ENCODE measurements at places on chromosomes 4 and X.

- DNase-seq: no peak
Observed at GRCh38 chr4:16909281-16909680, 10.8 kb upstream of the LDB2 start.

DNA sequence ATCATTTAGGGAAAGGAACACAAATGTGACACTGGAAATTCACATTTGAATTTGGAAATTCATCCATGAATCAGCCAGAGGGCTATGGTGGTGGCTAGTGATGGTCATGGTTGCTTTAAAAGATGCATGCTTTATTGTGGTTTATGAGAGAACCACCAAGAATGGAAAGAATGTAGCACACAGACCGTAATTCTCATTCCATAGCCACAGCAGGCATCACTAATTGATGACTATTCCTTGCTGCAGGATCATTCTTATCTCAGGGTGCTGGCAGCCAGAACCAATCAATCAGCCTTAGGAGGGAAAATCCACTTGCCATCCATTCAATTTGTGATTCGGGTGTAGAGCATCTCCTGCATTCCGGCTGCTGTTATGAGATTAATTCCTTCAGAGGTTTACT, 115.6 kb downstream of the DHRSX start:
- no peak for DNase-seq

GRCh38 chr4:171583790-171584189, 229.4 kb upstream of the GALNTL6 start:
- no peak for DNase-seq

DNA sequence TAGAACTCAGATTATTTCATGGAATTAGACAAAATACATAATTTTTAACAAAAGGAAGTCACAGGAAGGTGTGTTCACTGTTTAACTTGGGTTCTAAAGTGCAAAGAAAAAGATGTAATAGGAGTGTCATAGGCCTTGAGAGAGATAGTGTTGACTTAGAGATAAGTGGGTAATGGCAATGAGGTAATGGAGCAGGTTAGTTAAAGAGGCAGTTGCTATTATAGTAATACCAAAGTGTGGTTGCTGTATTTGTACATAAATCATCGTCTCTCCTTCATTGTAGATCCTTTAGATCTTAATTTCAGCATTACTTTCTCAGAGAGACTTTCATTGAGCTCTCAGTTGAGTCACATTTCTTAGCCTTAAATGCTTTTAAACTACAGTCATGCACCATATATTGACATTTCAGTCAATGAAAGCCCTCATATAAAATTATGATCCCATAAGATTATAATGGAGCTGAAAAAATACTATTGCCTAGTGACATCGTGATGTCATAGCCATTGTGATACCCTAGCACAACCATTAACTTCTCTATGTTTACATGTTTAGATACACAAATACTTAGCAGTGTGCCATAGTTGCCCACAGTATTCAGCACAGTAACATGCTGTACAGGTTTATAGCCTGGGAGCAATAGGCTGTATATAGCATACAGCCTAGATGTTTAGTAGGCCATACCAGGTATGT, 245.4 kb downstream of the ADGRL3 start:
- no peak for DNase-seq

DNA sequence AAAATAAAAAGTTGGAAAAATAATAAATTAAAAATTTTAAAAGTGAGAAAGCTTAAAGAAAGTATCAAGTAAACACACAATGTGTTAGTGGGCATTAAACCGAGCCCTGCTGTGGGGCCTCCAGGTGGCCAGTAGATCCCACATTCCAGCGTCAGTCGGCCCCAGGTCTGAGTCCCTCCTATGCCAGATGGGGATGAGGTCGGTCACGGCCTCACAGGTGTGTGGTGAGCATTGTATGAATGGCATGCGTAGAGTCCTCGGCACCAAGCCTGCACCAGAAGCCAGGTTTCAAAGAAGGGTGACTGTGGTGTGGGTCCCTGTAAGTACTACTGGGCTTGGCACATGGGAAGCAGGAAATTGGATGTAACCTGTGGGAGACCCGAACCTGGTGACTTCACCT, 75.6 kb upstream of the MSX1 start:
- DNase-seq: no peak

- DNase-seq: no peak
Observed at GRCh38 chrX:1576201-1576992, 15.0 kb upstream of the AKAP17A start.
